ENCODE measurements at places on chromosomes 4 and X.

DNA sequence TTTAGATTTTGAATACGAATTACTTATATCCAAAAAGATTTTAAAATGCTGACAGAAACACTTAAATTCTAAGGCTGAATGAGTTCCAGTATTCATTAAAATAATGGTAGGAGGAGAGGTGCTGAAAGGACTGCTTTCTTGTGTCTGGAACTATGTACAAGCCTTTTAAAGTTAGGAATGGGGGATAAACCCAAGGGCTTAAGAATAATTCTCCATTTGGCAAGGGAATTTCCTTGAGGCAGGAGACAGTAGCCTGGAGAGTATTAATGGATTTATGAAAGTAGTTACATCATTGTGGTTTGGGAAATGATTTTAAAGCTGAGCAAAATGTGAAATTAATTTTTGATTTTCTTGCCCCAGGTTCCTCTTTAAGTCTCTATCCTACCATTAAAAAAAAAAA is 266.5 kb upstream of the KCNIP4 start:
- DNase-seq: no peak

- DNase-seq: no peak
Measured at GRCh38 chr4:35246493-35246892, 997.8 kb downstream of the ARAP2 start.

DNA sequence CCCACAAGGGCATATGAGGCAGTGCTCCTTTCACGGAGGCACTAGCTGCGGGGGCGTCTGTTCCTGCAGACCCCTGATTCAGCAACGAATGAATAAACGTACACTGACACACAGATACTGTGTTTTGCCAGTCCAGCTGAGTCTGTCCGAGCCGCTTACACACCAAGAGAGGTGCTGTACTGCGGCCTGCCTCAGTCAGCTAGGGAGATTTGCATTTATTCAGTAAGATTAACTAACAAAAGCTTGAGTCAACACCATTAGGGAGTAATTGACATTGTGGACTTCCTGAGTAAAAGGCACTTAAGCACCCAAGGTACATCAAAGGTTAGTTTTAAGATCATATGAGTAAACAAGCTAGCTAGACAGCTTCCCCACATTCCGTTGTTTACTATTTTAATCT is 31.0 kb upstream of the BEX4 start:
- DNase-seq: no peak

DNA sequence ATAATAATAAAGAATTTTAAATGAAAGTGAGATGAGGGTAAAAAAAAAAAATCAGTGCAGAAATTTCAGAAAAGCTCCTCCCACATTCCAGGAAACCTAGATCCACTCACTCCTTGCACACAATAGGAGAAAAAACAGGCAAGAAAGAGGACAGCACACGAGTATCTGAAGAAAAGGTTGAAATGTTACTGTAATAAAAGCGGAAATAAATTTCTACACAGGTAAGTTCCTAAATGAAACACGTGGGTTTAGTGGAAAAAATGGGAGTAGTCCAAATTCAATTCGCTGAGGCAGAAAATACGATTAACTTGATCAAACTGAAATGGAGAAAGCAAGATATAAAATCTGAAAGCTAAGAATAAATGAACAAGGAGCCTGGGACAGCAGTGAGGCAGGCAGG is 2.0 kb upstream of the ACE2 start:
- DNase-seq: no peak

- no peak for DNase-seq
Measured at GRCh38 chr4:5693871-5694270, 14.5 kb downstream of the EVC2 start.

DNA sequence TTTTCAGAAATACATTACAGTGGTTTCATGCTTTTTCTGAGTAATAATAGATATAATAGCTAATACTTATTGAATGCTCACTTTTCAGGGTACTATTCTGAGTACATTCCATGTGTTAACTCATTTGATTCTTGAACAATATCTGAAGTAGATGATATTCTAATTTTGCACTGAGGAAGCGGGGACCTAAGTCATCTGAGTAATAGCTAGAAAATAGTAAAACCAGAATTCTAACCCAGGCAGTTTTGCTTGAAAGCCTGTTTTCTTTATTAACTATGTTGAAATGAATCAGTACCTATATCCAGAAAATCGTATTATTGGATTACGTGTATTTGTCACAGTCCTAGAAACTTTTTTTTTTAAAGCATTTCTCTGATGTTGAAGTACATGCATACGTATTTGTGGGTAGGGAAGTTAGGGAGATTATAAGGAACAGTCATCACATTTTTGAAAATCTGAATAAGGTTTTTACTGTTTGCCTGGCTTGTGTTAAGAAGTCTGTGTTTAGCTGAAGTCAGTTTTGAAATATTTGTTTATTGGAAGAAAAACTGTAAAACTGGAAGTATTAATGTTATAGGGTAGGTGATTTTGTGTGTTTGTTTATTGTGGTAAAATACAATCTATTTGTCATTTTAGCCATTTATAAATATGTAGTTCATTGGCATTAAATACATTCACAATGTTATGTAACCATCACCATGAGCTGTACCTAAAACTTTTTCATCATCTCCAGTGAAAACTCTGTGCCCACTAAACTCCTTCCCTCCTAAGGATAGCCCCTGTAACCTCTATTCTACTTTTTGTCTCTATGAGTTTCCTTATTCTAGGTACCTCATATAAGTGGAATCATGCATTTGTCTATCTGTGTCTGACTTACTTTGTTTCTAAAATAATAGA is 55.3 kb downstream of the FIP1L1 start:
- no peak for DNase-seq

DNA sequence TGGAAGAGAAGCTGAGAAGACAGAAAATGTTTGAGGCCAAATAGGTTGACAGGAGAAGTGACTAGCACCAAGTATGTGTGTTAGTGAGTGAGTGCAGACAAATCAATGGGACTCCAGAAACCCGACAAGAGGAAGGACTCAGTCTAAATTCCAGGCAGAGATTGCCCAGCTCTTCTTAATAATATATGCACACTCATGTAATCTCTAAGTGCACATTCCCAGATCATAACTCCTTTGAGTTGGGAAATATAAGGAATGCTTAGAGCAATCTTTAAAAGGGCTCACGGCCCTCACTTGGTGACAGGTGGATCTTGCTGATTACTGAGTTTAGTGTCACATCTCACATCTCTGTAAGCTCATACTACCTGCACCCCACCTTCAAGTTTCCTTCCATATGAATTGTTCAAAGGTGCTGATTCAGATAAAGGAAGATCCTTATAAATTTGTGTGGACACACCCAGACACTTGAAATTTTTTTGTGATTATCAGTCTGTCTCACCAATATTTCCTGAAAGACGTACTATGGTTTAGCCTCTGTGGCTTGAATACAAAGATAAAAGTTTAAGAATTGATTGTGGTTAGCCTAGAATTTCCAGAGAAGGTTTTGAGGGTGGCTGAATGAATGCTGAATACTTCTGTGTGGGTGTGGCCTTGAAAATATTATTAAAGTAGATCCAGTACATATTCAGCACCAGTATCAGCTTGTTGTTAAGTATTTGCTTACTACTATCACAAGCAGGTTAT is 205.1 kb upstream of the UGT8 start:
- no peak for DNase-seq

DNA sequence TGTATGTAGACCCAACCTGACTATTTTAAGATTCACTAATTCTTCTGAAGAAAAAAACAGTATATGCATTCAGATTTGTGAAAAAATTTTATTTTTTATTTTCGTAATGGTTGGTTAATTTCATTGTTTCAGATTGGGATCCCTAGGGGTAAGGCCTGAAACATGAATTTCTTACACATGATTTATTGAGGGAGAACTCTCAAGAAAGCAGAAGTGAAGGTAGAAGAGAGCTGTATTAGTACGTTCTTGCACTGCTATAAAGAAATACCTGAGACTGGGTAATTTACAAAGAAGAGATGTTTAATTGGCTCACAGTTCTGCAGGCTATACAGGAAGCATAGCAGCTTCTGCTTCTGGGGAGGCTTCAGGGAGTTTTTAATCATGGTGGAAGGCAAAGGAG is 611.9 kb upstream of the TECRL start:
- no peak for DNase-seq

DNA sequence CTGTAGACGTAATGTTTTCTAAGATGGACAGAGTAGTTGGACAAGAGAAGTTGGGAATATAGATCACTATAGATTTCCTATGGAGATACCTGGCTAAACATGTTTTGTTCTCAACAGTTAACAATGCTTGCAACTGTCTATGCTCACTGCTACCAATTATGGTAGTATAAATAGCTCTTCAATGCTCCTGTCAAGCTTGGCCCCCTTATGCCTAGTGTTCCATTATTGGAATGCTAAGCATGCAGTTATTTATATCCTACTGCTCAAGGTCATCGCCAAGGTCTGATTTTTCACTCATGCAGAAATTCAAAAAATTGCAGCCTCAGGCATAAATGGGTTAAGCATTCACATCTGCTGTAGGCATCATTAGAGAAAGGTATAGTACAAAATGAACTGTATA is 519.0 kb downstream of the IL15 start:
- no peak for DNase-seq

- no peak for DNase-seq
Measured at GRCh38 chr4:79050541-79050880, 111.3 kb upstream of the PAQR3 start.

DNA sequence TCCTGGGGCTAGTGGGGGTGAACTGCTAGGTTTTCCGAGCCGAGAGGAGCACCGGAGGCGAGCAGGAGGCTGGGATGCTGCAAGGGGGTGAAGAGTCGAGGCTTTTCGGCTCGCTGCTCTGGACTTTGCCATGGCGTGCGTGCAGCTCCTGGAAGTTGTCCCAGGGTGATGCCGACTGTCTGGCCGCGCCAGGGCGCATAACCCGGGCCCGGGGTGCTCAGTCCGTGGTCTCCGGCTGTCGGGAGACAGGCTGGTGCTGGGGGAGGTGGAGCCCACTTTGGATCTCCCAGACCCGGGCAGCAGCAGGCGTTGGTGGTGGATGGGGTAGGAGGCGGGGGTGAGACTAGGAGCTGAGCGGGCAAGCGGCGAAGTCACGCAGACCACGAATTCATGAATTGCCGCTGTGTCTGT is 793 bp downstream of the GRIA3 start:
- DNase-seq: no peak

- DNase-seq: no peak
Measured at GRCh38 chrX:113269203-113269602, 428.6 kb upstream of the AMOT start.

DNA sequence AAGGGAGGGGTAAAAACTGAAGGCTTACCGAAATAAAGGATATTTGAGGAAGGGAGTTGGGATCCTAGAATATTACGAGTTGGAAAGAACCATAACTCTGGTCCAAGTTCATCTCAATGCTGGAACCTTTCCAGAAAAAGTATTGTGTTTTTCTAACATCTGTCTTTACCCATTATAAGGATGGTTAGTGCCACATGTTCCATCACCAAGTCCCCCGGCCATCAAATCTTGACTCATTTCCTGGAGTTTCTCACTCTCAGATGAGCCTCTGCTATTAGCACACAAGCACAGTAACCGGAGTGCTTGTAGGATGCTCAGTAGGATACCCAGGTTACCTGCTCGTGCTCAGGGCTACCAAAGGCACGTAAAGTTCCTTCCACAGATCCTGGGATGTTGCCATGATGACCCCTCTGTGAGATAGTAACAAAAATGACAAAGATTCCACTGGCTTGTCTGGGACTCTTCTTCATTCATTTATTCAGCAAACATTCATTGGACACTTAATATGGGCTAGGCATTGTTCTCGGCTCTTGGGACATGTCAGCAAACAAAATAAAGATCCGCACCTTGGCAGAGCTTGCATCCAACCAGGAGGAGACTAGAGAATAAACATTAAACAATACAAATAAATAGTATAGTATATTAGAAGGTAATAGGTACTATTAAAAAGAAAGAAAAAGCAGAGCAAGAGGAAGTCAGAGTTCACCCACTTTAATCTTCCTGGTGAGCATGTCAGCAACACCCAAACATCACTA is 36.3 kb downstream of the PKD2 start:
- DNase-seq: no peak

GRCh38 chrX:94977986-94978385 is 1304.0 kb downstream of the FAM133A start:
- DNase-seq: no peak

- peak; percentile 11 for DNase-seq
Measured at GRCh38 chrX:74293343-74293946, 10.5 kb upstream of the ZCCHC13 start.

DNA sequence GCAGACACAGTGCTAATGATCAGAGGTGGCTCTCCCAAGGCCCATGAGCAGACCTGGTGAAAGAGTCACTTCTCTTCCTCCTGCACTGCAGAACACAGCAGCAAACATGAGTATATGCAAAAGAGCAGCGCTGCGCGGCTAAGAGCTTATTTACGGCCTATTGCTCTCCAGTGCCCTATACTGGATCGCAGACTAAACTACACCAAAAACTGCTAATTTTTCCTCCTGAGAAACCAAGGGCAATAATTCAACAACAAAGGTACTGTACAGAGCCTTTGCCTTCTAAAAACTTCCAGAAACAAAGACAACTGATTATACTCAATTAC is 702.5 kb downstream of the ARAP2 start:
- no peak for DNase-seq

DNA sequence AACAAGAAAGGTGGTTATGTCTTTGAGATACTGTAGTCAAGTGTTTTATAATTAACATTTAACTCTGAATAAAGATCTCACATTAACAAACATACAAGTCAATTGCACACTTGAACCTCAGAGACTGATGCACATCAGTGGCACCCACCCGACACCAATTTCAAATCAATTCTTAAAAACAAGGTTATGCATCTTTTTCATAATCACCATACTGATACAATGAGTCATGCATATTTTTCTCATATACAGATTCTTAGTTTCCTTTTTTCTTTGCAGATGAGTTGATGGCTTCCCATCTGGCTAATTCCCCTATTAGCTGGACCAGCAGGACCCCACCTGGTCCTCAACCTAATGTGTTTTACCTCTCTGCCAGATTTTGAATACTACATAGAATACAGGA is 136.2 kb upstream of the RPL34 start:
- no peak for DNase-seq

DNA sequence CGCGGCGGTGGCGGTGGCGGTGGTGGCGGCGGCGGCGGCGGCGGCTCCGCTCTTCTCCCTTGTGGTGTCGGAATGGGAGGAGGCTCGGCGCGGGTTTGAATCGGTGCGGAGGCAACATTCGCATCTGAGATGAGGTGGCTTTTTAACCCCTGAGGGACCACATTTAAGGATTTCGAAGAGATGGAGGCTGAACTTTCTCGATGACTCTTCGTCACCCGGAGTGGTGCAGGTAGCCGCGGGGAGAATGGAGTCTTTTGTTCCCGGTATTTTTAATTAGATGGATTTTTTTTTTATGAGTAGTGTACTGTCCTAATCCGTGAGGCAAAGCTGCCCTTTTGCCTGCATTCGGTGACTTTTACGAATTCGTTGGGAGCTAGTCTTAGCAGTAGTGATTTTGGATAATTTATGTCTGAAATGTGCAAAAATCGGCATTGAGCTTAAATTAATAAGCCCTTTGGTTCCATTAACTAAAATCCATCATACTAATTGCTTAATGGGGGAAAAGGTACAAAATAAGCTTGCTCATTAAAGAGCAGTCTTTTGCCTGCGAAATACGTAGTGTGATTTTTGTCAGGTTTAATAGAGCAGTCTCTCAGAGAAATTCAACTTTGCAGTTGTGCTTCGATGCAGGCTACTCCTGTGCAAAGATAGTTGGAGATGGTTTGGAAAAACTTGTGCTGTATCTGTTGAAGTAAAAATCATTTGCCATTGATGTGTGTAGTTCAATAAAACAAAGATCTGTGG is 206.2 kb downstream of the TENM3 start:
- DNase-seq: no peak

- DNase-seq: no peak
Measured at GRCh38 chr4:187714957-187715356, 280.6 kb upstream of the ZFP42 start.

Data from thoracic aorta (tissue), 2 donors.